PC-3 (cell line): ENCODE measurements at places on chromosomes 2 and 18. TPM values are rescaled to one million over a fixed set of nuclear protein-coding genes. Genes with fewer than 3 reads are reported as not detected.

ALPP gene
- 8.6 and 14.4 TPM in 2 replicates for total RNA-seq

SCYGR4 gene
- total RNA-seq = not detected in 2 replicates

ASIC4 gene
- 0.11 TPM in 1 of 2 replicates, not detected in the other for total RNA-seq

DNA sequence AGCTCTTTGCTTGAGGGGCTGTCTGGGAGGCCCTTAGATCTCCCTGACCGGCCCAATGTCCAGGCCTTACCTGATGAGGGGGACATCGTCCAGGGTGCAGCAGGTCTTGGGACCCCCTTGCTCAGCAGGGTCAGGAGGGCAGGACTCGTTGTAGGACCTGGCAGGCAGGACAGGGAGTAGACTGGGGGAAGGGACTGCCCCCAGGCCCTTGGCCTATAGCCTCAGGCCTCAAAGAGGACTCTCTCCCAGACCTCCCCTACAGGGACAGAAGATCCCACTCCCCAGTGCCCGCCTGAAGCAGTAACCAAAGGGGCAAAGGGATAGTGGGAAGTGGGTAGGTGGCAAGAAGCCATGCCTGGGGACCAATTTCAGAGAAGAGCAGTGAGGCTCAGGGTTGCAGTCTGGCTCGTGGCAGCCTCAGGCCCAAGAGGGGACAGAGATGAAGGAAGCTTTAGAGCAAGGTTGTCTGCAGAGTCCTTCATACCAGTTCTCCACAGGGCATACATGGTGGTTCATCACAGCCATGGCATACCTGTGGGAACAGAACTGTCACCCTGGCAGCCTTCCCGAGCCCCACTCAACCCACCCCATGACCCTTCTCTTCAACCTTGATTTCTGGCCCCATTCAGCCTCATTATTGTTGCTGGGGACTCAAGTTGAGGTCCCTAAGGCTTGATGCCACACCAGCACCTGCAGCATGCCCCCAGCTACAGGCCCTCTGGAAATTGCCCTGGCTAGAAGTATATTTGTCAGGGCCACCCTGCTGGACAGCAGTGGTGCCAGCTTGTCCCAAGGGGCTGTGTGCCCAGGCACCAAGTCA lies 1.3 kb downstream of the TMEM150A start:
- H3K36me3 ChIP-seq = peaks cover 13% of the 10 kb centered on the region; the same call in 1 of the 2 replicates
- no peaks in the 10 kb centered on the region for H3K27me3 ChIP-seq
- no peak for DNase-seq
- H3K4me3 ChIP-seq = peak overlapping the region; percentile 79; the same call in 1 of the 2 replicates
- peaks cover 12% of the 10 kb centered on the region for H3K4me1 ChIP-seq
- no peak overlapping the region for H3K27ac ChIP-seq

GRCh38 chr2:27496357-27497287 lies at the start of gene GCKR:
Gene GCKR (plus strand): TSS chr2:27496839. CDS start chr2:27496905, 66 bp downstream.
- no peaks in the 10 kb centered on the region for H3K27me3 ChIP-seq
- no peak for DNase-seq
- H3K4me1 ChIP-seq = 0 out of 2 replicates have a peak, but pooled peaks cover 3% of the 10 kb centered on the region
- no peak within 1 kb of the TSS for H3K27ac ChIP-seq

GRCh38 chr2:169472249-169472648 lies 7.0 kb upstream of the BBS5 start:
- H3K36me3 ChIP-seq = no peaks in the 10 kb centered on the region
- peak; percentile 61 for DNase-seq
- no peaks in the 10 kb centered on the region for H3K27me3 ChIP-seq
- H3K27ac ChIP-seq = no peak overlapping the region

DNA sequence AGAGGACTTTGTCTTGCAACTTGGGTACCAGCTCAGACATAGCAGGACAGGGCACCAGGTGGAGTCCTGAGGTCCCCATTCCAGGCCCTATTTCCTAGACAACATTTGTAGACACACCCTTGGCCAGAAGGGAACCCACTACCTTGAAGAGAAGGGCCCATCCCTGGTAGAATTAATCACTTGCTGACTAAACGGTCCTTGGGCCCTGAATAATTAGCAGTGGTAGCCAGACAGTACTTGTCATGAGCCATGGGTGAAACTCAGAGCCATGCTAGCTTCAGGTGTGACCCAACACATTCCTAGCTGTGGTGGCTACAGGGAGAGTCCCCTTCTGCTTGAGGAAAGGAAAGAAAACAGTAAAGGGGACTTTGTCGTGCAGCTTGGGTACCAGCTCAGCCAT lies 28.5 kb upstream of the ACTR2 start:
- no peak for DNase-seq
- no peak overlapping the region for H3K4me3 ChIP-seq
- no peaks in the 10 kb centered on the region for H3K36me3 ChIP-seq
- no peaks in the 10 kb centered on the region for H3K4me1 ChIP-seq

DNA sequence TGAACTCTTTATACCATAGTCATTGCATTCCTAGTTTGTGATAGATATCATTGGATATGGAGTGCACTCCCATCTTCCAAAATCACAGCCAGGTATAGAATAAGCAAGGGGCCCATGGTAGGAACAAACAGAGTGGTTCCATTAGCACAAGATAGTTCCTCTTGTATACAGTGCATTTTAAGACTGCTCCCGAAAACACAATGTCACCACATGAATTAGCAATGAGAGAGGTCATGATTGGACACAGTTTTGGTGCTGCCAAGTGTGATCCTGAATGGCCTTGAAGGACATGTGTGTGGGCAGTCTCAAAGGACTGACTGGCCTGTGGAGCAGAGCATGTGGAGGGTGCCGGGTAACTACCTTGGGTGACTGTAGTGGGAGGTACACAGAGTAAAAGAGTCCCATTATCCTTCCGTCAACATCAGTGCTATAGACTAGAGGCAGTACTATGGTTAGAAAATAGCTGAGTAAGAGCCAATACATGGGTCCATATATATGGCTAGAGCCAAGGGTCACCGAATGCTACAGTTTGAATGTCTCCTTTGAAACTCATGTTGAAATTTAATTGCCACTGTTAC lies 549.9 kb downstream of the DSC3 start:
- no peak for DNase-seq
- no peaks in the 10 kb centered on the region for H3K36me3 ChIP-seq
- no peak overlapping the region for H3K4me3 ChIP-seq

DNA sequence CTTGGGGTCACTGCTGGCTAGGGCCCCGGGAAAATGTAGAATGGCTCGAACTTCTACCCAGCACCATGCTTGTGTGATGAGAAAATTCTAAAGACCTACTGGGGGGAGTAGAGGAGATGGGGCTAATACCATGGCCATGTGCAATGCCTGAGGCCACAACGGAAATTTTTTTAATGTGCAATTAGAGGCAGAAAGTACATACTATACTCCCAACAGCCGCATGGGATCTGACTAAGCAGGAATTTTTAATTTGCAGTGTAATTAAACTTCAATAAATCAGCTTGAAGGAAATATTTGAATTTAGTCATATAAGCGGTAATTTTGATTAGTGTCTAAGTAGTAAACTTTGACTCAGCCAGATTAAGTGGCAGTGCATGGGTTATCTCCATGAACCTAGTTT lies 53.2 kb upstream of the CNGA3 start:
- no peaks in the 10 kb centered on the region for H3K36me3 ChIP-seq
- H3K4me1 ChIP-seq = peaks cover 21% of the 10 kb centered on the region
- H3K27ac ChIP-seq = no peak overlapping the region

GRCh38 chr18:60838677-60839076 lies 466.1 kb upstream of the MC4R start:
- H3K27ac ChIP-seq = no peak overlapping the region
- no peak overlapping the region for H3K4me3 ChIP-seq
- no peaks in the 10 kb centered on the region for H3K36me3 ChIP-seq
